Activated T-helper 1 cell treated with anti-CD3 and anti-CD28 coated beads, Interleukin-2, amount 50 U/mL, for 16 hours (primary cell): ENCODE measurements at places on chromosomes 4 and X.

GRCh38 chrX:33053001-33053400 is 158.3 kb downstream of the DMD start:
- DNase-seq = no peak

DNA sequence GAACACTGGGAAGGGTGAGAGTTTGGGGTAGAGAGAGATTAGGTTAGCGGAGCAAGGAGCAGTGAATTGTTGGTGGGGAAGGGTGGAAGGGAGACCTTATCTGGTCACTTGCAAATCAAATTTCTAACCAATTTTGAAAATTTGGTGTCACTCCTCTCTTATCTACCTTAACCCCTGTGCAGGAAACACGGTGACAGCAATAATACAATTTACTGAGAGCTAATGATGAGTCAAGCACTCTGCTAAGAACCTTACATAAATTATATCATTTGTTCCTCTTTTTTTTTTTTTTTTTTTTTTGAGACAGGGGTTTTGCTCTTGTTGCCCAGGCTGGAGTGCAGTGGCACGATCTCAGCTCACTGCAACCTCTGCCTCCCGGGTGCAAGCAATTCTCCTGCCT is 116.4 kb downstream of the C4orf51 start:
- DNase-seq = no peak

DNA sequence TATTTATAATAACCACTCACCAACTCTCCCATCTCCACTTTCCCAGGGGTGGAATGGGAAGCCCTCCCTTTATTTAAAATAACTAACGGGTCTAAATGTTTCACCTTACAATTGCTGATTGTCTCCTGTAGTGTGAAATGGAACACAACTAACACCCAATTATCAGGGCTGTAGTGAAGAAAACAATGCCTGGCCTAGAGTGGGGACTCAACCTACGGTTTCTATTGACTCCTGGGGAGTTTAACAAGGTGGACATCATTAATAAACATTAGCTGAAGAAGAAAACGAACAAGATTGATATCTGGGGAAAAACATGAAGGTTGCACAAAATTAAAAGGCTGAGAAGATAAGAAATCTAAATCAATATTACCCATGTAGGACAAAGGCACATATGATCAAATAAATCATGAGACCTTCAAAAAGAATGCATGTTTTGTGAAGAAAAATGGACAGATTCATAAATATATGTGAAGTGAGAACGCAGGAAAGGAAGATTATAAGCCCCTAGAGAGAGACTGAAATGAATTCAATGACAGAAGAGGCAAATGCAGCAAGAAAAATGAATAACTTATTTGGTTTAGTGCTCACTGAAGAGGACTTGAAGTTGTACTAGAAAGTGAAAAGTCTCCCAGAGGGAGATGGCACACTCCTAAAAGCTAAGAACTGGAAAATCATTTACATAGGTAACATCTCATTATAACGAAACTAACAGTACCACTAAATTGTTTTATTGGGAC is 593.0 kb upstream of the AADAT start:
- DNase-seq = no peak

DNA sequence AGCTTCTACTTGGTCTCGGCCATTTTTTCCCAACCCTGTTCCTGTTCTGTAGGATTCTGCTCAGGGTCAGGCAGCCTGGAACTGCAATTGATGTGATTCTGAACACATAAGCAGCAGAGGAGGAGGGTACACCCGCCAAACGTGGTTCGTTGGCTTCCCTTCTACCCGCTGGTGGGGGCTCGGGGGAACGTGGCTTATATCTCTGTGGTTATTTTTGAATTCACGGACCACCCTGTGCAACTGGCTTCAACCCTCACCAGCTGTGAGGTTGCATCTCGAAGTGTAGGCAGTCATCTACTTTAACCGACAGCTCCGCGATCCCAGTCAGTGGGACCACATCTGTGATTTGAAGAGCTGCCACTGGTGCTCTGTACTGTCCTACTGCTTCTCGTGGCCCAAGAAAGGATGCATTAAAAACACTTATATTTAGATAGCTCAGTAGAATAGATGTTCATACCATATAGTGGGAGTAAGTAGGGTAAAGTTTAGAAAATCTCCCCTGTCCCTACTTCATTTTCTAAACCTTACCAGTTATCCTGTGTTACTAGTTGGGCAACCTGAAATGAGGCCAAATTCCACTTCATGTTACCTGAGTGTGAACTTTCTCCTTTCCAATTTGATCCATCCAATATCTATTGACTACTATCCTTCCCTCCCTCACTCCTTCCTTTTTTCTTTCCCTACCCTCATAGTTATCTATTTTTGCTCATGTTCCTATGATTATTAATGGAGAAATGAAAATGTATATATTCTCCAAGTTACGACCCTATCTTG is 80.4 kb upstream of the BCOR start:
- no peak for DNase-seq

GRCh38 chrX:11040405-11040804 is 70.7 kb upstream of the HCCS start:
- DNase-seq = no peak

DNA sequence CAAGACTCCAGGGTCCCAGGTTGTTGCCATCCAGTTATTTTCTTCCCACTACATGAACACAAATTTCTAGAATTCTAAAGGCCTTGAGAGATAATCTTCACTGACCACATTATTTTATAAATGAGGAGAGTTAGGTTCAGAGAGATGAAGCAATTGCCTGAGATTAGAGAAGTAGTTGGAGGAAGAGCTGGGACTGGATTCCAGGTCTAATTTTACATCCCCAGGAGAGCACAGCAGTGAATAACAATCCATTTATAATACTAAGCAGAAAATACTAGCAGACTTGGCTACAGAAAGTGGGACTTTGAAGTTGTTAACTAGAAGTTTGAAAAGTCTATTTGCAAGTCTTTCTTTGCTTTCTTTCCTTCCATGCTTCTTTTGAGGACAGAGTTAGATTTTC is 231.3 kb upstream of the S100G start:
- no peak for DNase-seq

DNA sequence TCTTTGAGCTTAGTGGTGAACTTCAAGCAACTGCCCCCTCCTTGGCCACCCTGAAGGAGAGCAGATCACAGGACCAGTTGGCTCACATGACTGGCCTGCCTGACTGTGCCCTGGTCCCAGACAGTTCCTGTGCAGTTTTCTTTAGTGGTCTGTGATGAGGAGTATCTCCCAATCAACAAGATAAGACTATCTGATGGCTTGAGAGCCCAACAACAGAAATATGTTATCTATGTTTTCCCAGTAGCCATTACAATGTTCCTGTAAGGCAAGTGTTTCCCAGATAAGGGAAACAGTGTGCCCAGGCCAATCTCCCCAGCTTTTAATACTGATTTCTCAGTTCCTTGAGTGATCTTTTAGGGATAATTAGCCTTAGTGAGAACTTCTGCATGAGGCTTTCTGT is 14.2 kb upstream of the TIMM8A start:
- no peak for DNase-seq

GRCh38 chrX:123755107-123755506 is 22.3 kb upstream of the THOC2 start:
- no peak for DNase-seq

GRCh38 chr4:168361365-168362024 is 42.9 kb upstream of the DDX60 start:
- DNase-seq = no peak

GRCh38 chr4:133921280-133922195 is 280.1 kb downstream of the PABPC4L start:
- DNase-seq = no peak

DNA sequence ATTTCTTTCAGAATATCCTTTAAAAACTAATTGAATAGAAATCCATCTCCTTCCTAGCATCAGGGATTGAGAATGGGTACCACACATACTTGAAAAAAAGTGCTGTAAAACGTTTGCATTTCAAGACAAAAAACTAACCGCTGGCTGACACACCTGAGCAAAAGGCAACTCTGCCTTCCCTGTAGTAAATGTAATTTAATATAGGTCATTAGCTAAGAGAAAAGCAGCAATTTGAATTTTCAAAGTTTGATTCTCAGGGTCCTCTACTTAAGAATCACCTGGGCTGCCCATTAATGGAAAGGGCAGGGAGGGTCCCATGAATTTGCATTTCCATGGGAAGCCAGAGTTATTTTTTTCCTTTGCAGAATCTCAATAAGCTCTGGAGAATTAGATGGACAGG is 40.5 kb upstream of the SPP1 start:
- DNase-seq = no peak

DNA sequence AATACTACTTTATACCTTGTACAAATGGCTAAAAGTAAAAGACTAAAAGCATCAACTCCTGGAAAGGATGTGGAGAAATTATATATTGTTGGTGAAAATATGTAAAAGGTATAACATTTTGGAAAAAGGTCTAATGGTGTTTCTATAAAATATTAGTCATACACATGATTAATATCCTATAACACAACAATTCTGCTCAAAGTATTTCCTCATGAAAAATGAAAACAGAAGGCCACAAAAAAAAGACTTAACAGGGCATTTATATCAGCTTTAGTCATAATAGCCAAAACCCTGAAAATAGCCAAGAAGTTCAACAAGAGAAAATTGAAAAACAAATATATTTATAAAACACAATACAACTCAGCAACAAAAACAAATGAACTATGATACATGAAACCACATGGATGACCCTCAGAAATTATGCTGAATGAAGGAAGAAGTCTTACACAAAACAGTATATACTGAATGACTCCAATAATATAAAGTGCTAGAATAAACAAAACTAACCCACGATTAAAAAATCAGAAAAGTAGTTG is 38.8 kb downstream of the TBCK start:
- no peak for DNase-seq
